Central memory CD8-positive, alpha-beta T cell (primary cell): ENCODE measurements at places on chromosomes 1 and 21.

DNA sequence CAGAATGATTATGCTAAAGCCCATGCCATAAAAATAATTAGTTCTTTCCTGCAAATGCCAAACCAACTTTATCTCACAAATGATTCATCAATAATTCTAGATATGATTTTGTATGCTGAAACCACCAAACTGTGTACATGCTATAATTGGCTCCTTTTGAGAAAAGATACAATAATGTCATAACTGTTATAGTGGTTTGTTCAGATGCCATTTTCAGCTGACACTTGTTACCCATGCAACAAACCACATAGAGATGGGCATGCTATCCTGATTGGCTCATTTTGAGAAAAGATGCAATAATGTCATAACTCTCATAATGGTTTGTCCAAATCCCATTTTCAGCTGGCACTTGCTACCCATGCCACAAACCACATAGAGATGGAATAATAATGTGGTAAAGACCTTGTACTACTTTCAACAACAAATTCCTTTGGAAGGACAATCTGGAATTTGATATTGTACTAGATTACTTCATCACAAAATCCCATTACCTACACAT is 283.8 kb downstream of the TPR start:
- no peak for DNase-seq

DNA sequence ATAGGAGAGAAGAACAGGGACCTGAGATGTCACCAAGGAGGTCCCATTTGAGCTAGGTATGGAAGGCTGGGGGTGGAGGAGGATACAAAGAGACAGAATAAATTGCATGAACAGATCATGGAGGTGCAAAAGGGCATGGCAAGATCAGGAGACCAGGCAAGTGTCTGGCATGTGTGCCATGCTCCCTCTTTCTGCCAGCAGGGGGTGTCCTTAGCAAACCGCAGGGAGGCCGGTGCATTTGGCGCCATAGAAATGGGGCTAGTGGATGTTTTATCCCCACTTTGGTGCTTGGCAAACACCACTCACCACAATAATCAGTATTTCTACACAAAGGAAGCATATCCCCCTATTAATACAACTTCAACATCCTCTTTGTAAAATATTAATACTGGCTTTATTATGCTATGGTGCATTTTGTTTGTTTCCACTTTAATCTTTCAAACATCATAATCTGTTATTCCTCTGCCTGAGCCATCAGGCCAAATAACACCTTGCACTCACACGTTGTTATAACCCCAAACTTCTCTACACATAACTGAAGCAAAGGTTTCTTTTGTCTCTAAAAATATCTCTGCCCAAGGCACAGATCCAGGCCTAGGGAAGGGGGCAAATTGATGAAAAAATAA is 25.9 kb downstream of the S100A6 start:
- DNase-seq = peak; percentile 24

DNA sequence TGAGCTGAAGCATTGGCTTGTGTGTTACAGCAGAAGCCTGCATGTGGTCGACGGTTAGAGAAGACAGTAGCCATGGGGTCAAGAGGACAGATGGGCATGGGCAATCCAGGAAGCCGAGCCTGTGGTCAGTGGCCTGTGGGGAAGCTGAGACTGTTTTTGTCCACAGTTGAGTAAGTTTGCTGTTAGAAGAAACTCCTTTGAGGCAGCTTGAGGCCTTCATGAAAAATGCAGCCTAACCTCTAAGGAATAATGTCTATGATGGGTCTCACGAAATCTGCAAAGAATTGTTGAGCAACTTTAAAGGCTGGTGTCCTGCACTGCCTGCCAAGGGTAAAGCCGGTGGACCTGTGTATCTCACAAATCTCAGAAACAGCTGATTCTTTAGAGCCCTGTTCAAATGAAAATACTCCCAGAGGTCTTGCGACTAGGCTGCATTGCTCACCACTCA is 322.4 kb downstream of the SETD4 start:
- DNase-seq = no peak

DNA sequence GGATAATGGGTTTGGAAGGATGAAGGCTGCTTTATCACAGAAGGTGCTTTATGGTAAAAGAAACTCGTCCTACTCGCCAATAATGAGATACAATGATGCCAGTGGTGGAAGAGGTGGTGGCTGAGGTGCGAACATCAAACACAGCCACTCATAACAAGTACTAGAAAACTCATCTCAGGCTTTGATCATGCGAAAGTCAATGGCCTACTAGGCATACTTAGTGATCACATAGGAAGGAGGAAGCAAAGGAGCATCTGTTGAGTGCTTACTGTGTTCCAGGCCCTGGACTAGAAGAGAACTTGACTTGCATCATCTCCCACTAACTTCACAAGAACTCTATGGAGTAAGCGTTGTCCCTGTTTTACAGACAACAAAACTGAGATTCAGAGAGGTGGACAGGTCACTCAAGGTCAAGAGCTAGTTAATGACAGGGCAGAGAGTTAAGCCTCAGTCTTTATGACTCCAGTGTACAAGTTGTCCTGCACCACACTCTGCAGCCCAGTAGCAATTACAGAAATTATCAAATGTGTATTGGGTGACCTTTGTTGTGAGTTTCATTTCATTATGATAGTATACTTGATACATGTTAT is 33.6 kb downstream of the RUNX1 start:
- no peak for DNase-seq

DNA sequence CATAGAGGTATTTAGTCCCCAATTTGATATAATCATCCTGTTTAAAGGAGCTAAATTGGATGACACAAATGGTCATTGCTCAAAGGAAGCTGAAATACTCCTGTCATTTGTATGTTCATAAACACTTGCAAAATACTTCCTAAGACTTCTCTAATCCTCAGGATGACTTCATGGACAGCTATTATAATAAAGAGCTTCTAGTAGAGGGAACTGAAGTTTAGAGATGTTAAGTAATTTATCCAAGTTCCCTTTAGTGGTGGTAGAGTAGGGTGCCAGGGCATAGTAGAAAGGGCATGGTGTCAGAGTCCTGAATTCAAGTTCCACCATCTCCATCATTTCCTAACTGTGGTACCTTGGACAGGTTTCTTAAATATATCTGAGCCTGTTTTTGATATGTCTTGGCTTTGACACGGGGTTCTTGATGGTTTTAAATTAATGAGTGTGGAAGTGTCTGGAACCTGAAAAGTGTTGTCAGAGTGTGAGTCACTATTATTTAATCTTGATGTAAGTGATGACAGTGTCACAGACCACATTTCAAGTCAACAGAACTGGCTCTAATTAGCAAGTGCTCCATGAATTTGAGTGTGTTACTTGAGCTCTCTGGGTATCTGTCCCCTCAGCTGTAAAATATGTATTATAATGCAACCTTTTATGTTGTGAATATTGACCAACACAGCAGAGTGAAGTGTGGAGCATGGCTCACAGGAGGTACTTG is 12.1 kb upstream of the GBP6 start:
- DNase-seq = no peak

GRCh38 chr1:200048244-200048643 is 20.7 kb downstream of the NR5A2 start:
- DNase-seq = no peak

GRCh38 chr1:216184126-216184680 is 239.0 kb downstream of the USH2A start:
- no peak for DNase-seq

DNA sequence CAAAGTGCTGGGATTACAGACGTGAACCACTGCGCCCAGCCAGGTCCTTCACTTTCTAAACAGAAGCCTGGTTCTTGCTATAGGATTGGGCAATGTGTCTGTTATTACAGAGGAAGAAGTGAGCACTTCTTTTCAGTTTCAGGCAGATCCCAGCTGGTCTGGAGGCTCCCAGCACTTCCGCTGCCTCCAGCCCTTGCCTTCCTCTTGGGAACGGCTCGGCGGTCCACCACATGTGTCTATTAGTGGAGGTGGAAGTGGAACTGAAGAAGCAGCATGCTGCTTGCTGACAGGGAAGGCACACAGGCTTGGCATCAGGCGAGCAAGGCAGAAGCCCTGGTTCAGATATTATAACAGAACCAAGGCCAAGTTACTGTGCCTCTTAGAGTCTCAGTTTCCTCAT is 17.0 kb downstream of the MKNK1 start:
- DNase-seq = no peak

- no peak for DNase-seq
These were observed 1478.8 kb downstream of the NCAM2 start for GRCh38 chr21:22476726-22477646.

- DNase-seq = no peak
These were observed 107.5 kb upstream of the VAMP3 start for GRCh38 chr1:7663451-7664146.

DNA sequence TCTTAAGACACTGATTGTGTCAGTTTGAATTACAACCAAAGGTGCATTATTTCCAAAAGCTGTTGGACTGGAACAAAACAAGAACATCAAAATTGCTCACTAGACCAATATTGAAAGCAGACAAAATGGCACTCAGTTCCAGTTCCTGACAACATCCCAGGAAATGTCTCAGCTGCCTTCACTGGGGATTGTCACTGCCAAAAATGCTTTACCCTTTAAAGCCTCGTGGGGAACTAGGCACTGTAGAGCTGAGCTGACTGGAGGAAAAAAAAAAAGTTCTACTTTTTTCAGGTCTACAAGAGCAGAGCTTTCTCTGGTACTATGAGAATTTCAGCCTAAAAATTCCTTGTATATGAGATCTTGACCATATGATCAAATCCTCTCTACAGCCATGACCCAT is 21.9 kb downstream of the GPR52 start:
- no peak for DNase-seq

- no peak for DNase-seq
These were observed 6.4 kb downstream of the FOXD2 start for GRCh38 chr1:47444297-47444561.

DNA sequence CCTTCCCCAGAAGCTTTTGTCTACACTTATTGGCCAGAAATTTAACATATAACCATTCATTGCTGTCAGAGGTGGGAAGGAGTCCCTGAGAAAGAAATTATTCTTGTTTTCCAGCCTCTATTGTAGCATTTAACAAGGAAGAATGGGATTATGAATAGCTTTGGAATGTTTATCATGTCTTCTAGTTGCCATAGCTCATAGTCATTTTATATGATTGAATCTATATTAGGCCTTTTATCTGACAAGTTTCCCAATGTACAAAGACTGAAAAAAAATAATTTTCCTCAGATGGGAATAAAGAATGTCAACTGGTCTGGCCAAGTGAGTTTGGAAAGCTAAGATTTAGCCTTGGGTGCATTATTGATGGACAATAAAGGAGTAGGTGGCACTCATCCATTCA is 28.3 kb downstream of the PTPRC start:
- no peak for DNase-seq

DNA sequence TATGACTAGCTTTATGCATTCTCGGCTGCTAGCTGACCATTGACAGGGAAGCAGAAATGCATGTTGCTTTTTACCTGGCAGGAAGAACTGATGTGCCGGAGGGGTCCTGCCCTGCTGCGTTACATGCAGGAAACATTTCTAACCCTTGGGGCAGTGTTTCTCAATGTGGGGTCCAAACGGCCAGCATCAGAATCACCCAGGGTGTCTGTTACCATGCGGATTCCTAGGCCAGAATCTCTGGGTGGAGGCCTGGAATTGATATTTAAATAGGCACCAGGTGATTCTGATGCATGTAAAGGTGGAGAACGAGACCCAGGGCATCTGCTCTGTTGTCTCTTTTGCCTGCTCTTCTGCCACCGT is 182.7 kb downstream of the PCP4 start:
- no peak for DNase-seq

DNA sequence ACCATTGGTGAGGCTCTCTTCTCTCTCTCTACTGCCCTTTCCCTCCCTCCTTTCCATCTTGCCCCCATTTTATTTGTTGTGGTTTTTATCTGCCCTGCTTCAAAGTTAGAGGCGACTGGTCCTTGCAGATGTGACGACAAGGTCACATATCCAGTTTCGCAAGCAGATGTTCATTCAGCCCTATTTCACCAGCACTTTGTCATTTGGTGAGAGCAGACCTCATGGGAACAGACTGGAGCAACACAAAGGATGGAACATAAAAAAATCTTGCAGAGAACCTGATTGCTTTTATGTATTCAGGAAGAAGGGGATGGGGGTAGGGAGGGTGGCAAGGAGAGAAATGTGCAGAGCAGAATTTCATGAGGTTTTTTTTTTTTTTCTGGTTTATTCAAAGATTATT is 84.3 kb downstream of the ELAVL4 start:
- DNase-seq = no peak

DNA sequence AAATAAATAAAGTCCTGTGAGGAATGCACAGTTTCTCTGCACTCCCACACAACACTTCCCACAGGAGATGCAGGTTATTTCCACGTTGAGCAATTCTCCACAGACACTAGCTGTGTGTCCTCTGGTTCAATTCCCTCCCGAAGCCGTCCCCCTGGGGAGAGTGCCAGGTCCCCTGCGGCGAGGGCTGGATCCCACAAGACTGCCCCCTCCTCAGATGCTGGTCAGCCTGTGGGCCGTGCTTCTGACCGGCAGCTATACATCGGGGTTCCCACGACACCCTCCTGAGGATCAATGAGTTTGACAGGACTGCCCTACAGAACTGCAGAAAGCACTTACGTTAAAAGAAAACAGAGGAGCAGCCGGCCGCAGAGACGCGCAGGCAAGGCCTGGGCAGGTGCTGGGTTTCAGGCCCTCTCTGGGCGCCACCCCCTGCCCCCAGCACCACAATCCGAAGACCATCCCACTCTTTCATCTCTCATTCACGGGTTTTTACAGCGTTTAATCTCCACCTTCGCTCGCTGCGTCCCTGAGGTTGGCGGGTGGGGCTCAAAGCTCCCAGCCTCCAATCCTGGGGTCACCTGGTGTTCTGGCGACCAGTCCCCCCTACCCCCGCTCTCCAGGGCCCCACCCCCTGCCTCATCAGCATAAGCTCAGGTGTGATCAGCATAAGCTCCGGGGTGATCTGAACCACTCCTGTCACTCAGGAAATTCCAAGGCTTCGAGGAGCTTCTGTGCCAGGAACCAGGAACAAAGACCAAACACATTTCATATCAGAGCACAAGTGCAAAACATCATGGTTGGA is 9.3 kb downstream of the SLC35E2B start:
- DNase-seq = no peak

DNA sequence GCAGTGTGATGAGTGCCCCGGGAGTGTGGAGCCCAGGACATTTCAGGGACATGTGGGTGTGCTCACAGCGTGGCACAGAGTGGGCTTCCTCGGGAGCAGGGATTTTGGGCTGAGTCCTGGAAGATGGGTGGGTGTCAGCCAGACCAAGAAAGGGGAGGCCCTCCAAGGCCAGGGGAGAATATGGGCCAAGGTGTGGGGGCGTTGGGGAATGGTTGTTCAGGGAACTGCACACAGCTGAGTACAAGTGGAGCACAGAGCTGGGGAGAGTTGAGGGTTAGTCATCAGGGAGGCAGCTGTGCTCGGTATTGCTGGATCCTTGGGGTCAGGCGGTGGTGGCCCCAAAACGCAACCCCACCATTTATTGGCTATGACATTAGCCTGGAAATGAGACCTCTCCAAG is 5.5 kb downstream of the POGK start:
- DNase-seq = no peak
